ENCODE measurements at places on chromosomes 2 and 18. TPM values are rescaled to one million over a fixed set of nuclear protein-coding genes. Genes with fewer than 3 reads are reported as not detected.

DNA sequence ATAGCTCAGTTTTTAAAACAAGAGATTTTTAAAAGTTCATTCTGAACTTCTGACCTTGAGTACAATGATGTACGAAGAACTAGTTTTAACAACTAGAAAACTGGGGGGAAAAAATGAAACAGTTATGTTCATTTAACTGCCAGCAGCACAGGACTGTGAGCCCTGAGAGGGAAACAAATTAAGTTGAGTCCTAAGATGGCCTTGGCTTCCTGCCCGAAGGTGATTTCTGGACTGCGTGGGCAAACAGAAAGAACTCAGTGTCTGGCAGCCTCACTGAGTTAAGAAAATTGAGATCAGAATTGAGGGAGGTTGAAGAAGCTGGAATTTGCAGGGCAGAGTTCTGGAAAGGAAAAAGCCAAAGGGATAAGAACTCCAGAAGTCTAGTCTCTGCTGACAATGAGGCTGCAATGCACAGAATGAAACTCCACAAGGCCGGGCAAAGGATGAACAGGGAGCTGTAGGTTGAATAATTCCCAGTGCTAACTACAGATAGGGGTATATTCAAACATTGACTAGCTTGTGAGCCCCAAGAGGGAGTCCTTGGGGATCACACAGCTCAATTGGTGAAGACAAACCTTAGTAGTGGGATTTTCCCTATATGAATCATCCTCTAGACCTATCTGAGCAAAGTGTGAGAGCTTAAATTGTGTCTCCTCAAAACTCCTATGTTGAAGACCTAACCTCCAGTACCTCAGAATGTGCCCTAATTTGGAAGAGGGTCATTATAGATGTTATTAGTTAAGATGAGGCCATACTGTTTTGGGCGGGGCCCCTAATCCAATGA is 13.1 kb upstream of the CRACDL start:
- DNase-seq, result no peak

DNA sequence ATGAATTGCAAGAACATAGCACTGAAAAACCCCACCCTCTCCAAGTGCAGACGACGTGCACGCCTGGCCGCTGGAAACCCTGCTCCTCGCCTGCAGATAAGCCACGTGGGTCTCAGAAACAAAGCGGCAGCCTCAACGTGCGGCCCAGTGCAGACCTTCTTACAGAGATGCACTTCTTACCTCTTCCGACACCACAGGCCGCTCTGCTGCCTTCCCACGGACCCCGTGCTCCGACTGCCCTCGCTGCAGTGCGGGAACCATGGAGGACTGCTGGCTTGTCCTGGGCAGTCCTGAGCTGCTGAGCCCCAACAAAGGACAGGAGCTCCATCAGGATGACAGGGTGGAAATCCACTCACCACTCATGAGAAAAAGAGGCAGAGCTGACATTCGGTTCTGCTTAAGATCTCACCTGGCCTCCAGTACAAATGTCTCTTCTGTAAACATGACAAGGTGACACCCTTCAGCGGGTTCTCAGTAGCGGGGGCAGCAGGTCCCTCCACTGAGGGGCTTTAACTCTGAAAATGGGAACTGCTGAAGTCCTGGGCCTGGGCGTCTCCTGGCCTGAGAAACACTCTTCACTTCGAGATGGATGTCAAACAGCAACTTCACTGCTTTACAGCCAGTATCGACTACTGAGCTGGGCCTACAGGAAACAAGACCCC is 6.2 kb downstream of the COPS9 start:
- peak; percentile 33 for DNase-seq

DNA sequence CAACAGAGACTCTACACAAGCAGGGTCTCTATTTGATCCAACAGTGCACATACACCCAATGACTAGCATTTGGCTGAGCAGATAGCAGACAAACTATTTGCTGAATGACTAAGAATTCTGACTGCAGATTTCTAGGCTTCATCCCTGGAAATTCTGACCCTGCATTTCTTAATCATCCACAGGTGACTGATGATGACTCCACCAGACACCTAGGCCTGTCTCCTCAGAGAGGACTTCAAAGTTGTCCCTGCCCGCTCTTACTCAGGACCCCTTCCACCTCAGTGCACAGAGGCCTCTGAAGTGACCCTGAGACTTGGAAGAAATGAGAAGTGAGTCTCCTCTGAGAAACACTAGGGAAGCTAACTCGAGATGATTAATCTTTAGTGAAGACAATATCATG is 51.3 kb downstream of the SEPTIN10 start:
- DNase-seq, result no peak

Gene FOXD4L1
- not detected for total RNA-seq

DNA sequence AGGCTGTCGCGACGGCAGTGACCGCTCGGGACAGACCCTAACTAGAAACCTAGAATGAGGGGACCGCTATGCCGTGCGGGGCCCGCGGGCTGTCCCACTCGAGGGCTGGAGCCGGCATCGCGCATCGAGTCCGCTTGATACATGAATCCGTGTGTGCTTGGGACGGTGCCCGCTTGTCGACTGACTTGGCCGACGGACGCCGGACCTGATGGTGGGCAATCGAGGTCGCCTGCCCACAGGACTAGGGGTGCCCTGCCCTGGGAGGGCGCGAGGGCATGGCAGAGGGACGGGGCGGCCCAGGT is 749 bp upstream of the PTMA start:
- peak; percentile 85 for DNase-seq

DNA sequence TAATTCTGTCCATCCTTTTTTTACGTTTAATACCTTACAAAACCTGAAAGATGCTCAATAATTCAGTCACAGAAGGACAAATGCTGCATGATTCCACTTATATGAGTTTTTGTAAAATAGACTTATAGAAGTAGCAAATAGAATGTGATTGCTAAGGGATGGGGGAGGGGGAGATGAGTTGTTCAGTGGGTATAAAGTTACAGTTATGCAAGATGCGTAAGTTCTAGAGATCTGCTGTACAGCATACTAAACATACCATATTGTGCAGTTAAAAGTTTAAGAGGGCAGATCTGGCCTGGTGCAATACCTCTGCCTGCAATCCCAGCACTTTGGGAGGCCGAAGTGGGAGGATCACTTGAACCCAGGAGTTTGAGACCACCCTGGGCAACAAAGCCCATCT is 78.8 kb downstream of the TET3 start:
- no peak for DNase-seq

Gene TTC39C
- total RNA-seq, result 3.3 TPM

GRCh38 chr18:62631173-62631572 is 84.2 kb upstream of the PHLPP1 start:
- DNase-seq, result no peak
